Mesothelial cell of epicardium (in vitro differentiated cells): ENCODE measurements at places on chromosomes 13 and 19. TPM values are rescaled to one million over a fixed set of nuclear protein-coding genes. Genes with fewer than 3 reads are reported as not detected.

The CEACAM7 gene
- not detected in 3 replicates for total RNA-seq

The TEX101 gene
- not detected in 3 replicates for total RNA-seq

The VSTM1 gene
- not detected in 3 replicates for total RNA-seq

The ZNF256 gene
- total RNA-seq = 13.2 to 14.5 TPM (median 14.2 TPM) in 3 replicates

The GNG8 gene
- 7.6 to 13.7 TPM (median 12.2 TPM) in 3 replicates for total RNA-seq

The OR7D2 gene
- total RNA-seq = 1.8 to 1.9 TPM (median 1.8 TPM) in 3 replicates
